Memory B cell (primary cell): ENCODE measurements at places on chromosomes 3 and 15.

GRCh38 chr15:78716651-78717050 lies 75.6 kb upstream of the CHRNB4 start:
- DNase-seq: no peak

DNA sequence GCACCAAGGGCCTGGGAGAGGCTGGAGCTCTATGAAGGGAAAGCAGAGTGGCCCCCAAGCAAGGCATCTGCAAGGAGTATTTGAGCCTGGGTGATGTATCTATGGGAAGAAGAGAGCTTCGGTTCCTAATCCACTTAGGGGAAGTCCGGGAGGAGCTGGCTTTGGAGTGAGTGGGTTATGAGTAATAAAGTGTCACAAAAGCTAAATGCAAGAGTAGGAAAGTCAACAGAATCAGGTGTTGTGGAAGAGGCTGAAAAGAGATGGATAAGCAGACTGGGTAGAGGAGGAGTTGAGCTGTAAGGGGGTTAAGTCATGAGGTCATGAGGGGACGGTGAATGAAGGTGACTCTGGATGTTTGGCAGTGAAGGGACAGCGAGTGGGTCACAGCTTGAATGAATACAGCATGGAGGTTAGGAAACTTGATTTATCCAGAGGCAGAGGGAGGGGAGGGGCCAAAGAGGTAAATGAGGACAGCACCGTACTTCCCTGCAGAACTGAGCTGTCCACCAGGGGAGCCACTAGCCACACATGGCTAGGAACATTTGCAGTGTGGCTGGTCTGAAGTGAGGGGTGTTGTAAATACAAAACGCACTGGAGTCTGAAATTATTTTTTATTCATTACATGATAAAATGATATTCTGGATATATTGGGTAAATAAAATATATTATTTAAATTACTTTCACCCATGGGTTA lies 83.3 kb downstream of the ADCY5 start:
- no peak for DNase-seq

- no peak for DNase-seq
Measured at GRCh38 chr3:54875596-54876268, 52.1 kb downstream of the LRTM1 start.

GRCh38 chr3:152276681-152277080 lies 8.0 kb downstream of the MBNL1 start:
- DNase-seq: no peak

- no peak for DNase-seq
Measured at GRCh38 chr3:171970301-171970788, 69.0 kb upstream of the FNDC3B start.

DNA sequence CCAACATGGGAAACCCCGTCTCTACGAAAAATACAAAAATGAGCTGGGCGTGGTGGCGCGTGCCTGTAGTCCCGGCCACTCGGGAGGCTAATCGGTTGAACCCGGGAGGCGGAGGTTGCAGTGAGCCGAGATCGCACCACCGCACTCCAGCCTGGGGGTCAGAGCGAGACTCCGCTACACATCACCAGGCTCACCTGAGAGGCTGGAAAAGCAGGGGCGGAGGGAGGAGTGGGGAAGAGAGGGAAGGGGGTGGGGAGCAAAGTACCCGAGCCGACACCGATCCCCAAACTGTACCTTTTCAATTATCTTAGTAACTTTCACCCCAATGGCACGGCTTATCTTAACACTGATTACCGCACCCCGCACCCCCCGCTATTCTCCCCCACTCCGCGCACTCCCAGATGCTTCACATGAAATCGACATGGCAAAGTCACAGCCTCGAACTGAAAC lies 46.4 kb upstream of the SYNM start:
- no peak for DNase-seq

- no peak for DNase-seq
Measured at GRCh38 chr3:74267588-74268184, 346.8 kb downstream of the CNTN3 start.

GRCh38 chr15:31495281-31495680 lies 168.6 kb downstream of the KLF13 start:
- no peak for DNase-seq

- no peak for DNase-seq
Measured at GRCh38 chr3:124202754-124203153, 210.8 kb upstream of the ROPN1 start.

DNA sequence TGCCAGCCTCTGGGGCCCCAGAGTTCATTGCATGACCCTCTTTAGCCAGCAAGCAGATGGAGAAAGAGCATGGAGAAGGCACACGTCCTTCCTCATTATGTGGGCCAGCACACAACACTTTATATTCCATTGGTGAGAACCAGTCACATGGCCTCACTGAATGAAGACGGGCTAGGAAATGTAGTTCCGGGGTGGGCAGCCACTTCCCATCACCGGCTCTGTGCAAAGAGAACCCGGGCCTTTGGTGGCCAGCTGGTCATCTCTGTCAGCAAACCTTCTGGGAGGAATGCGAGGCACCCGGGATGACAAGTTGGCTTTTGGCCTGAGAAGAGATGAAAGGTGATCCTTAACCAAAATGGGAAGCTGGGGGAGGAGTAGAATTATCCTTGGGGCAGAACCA lies 90.2 kb upstream of the VGLL4 start:
- DNase-seq: no peak

DNA sequence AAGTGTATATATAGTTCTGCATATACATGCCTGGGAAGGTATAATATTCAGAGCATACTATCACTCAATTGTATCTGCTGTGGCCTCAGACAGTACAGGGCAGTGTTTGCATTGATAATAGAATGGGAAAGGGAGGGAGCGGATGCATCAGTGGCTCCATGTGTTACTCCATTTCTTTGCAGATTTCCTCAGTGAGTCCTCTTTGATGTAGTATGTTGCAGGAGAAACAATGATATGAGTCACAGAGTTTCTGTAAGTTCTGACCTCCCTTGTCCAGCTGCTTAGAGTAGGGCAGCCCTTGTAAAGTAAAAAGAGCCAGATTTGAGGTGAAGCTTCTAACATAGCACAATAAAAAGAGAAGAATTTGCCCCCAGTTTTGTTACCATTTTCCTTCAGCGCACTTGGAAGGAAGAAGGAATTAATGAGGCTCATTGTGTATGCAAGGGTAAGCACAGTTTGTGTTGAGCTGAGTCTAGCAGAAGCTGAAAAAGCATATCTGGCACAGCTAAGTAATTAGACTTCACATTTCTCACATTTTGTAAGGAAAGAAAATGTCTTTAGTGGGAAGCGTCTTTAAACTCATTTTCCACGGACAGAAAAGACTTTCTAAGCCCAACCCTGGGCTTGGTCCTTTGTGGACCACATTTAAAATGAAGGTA lies 555.8 kb upstream of the IL12A start:
- DNase-seq: no peak

DNA sequence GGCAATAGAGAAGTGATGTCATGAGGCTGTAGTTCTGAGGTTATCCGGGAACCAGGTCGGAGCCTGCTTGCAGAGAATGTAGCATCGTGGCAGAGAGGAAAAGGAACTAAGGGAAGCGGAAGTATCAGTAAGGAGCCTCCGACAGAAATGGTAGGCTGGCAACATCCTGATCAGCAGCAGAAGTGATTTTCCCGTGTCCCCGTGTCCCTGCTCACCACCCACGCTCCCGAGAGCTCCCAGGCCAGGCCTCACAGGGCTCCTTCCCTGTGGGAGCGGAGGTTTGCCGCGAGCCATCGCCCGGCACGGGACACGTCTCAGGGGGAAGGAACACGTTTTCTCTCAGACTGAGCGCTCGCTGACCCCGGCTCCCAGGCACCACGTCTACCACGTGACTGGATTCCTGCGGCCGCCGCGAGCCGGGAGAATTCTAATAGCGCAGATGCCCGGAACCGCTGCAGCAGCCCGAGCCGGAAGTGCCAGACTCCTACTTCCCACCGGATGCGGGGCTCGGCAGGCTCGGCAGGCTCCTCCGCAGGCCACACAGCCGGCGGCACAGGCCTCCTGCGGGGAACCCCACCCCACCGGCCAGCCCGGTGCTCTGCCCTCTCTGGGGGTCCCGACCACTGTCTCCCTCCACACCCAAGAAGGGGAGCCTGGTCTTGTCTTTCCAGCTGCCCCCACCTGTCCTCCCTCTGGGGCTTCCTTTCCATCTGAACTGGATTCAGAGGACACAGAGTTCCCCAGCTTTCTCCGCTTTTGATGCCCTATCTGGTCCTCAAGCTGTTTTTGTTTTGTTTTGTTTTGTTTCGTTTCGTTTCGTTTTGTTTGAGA lies 99.3 kb downstream of the BDH1 start:
- DNase-seq: peak; percentile 11

DNA sequence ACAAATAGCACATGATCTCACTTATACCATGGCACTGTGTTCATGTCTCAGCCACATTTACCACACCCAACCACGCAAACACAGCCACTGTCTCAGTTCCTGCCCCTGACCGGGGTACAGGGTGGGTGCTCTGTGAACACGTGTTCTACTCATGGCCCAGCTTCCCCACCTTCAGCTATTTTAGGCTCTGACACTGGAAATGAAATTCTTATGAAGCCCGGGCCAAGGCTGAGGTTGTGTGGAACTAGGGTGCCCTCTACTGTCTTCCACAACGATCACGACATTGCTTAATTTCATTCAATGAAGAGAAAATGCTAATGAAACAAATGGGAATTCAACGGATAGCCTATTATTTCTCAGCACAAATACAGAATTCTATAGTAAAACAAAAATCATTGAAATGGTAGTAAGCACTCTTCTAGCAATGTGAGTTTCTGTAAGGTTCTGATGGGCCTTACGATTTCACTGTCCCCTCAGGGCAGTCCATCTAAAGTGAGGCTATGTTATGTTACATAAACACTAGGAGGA lies 2.1 kb upstream of the GABRA5 start:
- no peak for DNase-seq

GRCh38 chr3:52004163-52004787 lies 8.6 kb upstream of the RPL29 start:
- DNase-seq: no peak

DNA sequence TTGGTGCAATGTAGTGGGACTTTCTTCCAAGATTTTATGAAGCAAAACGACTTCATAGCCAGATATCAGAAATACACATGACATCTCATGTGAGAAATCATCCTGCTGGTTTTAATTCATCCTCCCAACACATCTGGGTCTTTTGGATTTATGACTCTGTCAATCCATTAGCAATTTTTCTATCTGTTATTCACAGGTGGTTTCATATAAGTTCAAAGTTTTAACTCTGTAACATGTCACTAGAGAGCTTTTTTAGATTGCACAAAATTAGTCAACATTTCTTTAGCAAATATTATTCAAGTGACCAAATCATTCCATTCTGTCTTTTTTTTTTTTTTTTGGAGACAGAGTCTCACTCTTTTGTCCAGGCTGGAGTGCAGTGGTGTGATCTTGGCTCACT lies 30.4 kb downstream of the SQOR start:
- no peak for DNase-seq

DNA sequence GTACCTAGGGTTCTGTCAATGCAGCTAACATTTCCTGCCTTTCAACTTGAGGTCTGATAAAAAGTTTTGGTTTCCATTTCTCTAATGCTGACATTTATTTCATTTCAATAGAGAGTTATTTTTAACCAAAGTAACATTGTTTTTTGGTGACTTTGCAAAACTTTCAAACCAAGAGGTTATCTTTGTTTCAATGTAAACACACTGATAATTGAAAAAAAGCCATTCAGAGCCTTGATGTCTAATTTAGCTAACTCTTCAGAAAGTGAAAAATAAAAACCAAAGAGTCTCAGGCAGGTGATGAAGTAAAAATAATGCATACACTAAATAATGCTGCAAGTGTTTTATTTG lies 9.6 kb upstream of the TIPARP start:
- no peak for DNase-seq

DNA sequence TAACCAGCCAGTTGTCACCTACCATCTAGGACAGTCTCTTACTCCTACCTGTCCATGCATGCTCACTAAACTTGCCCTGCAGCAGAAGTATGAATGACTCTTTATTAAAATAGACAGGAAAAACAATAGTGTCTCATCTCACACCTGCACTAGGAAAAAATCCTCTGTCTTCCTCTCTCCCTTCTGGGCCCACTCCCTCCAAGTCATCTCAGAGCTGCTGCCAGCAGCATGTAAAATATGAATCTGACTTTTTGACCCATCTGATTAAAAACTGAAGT lies 93.5 kb upstream of the THBS1 start:
- no peak for DNase-seq

GRCh38 chr15:71103102-71103676 lies 12.1 kb upstream of the THSD4 start:
- no peak for DNase-seq

- no peak for DNase-seq
Measured at GRCh38 chr3:179265875-179266274, 15.0 kb upstream of the KCNMB3 start.

DNA sequence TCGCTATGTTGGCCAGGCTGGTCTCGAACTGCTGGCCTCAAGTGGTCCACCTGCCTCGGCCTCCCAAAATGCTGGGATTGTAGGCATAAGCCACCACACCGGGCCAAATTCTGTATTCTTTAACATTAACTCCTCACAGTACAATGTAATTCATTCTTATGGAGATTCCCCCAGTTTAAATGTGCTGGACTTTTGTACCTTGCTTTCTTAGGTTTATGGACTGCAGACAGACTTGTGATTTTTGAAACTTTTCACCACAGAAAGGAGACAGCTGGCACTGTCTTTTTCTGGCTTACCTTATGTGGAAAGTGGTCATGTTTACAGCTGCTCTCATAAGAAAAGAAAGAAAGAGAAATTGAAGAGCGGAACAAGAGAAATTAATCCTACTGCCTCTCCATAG lies 103.8 kb downstream of the IQCH start:
- DNase-seq: no peak

- no peak for DNase-seq
Measured at GRCh38 chr3:21169948-21170347, 581.1 kb downstream of the ZNF385D start.

DNA sequence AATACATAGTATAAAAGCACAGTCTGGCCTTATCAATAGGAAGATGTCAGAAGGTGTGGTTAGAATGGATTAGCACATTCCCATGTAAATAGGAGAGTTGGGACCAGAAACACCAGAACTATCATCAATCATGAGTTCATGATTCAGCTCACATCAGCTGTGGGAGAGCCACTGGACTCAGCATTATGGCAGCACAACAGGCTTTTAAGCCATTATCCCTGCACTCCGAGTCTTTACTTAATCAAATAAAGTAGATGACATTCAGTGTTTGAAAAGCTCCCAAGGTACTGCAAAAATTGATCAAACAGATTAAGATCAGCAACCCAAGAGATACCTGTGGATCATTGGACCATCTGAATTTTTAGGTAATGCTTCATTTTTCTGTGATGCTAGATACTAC lies 24.7 kb downstream of the PARP14 start:
- DNase-seq: no peak

GRCh38 chr3:17329927-17330326 lies 412.5 kb downstream of the TBC1D5 start:
- no peak for DNase-seq

- DNase-seq: no peak
Measured at GRCh38 chr15:36769098-36769497, 189.7 kb downstream of the CDIN1 start.
